ENCODE measurements at places on chromosomes 16 and 17.

DNA sequence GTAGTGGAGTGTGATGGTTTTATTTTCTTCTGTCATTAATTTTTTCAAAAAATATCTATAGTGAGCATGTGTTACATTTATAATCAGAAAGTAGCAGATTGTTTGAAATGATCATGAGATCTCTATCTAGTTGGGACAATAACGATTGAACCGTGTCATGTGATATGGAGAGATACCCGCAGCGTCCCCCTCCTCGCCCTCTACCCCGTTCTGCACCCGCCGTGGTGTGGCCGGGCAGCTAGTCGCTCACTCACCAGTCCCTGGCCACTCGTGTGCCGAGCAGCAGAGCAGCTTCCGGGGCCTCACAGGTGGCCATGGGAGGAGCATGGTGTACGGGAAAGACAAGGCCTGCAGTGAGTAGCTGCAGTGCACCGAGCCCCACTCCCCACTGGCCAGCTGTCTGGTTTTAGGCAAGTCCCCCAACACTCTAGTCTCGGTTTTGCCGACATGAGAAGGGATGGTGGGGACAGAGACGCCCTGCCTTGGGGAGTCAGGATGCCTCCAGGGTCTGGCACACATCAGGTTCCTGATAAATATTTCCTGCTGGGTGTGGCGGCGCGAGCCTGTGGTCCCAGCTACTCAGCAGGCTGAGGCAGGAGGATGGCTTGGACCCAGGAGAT lies 15.3 kb downstream of the MLYCD start:
- no peak for DNase-seq

GRCh38 chr17:44807093-44807816 lies 22.8 kb downstream of the GJC1 start:
- DNase-seq, result no peak

GRCh38 chr17:64281962-64282752 lies 19.1 kb upstream of the TEX2 start:
- peak; percentile 51 for DNase-seq

DNA sequence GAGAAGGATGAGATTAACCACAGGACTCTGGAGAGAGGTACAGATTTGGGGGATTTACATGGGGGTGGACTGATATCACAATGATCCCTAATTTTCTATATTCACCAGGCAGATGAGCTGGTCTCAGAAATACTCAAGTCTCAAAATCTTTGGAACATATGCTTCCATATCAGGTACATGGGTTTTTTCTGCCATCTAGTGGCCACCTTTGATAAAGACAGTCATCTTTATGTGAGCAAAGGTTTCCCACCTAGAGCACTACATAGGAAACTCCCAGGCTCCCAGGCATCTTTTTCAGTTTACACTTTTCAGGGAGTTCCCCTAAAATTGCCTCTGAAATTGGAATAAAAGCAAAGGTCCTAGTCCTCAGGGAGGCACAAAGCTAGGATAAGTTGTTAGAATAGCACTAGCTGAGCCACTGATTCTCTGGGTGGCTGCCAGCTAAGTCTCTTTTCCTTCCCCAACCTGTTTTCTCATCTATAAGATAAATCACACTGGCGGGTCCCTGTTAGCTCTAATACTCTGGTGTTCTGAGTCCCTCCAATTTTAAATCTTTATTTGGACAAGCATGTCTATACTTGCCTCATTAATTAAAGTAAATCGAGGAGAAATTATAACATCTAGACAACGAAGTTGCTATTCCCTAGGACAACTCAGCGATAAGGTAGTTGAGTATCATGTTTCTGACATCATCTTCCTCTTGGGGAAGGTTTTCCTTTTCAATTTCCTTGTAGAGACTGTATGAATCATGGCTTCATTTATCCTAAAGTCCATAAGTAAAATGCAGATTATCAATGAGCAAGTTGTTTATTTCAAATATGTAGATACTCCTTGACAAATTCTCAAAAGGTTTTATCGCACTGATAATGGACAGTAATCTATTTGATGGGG lies 19.0 kb upstream of the MON1B start:
- DNase-seq, result no peak

GRCh38 chr17:40338941-40339649 lies 25.4 kb downstream of the GJD3 start:
- DNase-seq, result no peak

DNA sequence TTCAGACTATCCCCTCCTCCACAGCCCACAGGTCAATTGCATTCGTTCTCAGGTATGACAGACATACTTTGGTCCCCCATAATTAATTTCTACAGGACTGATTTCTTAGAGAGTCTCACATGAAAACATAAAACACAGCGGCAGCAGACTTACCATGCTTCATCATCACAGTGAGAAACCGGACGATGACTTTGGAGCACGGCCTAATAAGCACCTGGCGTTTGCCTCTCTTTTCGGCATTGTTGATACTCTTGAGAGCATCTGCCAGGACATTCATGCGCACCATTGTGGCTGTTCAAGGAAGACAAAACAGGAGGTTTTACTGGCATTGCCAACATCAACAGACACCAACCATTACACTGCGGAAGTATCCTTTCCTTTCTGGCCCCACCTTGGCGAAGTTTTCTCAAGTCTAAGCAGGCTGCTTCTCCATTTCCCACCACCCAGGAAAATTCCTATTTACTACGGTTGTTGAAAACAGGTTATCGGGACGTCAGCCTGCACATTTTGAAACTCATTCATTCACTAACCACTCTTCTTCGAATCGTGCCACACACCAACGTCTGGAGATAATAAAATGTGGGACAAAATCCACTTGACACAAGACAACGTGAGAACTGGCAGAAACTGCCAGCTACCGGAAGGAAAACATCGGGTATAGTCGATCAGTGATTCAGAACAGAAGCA lies 1.2 kb downstream of the RPS15A start:
- no peak for DNase-seq

Data from SJSA1 (cell line).